ENCODE measurements at places on chromosomes 13 and 19. TPM values are rescaled to one million over a fixed set of nuclear protein-coding genes. Genes with fewer than 3 reads are reported as not detected.

CEACAM16 gene
- not detected for total RNA-seq

HDGFL2 gene
- 45.3 TPM for total RNA-seq

MIPEP gene
- 13.2 TPM for total RNA-seq

S1PR5 gene
- 3.8 TPM for total RNA-seq

TPTE2 gene
- total RNA-seq, result 0.28 TPM

PTPRH gene
- total RNA-seq, result 4.5 TPM

POP4 gene
- total RNA-seq, result 56.9 TPM

FNDC3A gene
- 79.9 TPM for total RNA-seq

PNMA8A gene
- 93.0 TPM for total RNA-seq

KLK4 gene
- total RNA-seq, result not detected

ZSCAN4 gene
- total RNA-seq, result not detected

KLHL1 gene
- 8.9 TPM for total RNA-seq

HIPK4 gene
- total RNA-seq, result 0.10 TPM

SLITRK1 gene
- 33.7 TPM for total RNA-seq

EHD2 gene
- 17.1 TPM for total RNA-seq

OR10H1 gene
- not detected for total RNA-seq

GAPDHS gene
- total RNA-seq, result not detected

ZNF112 gene
- 15.0 TPM for total RNA-seq

GDF15 gene
- 1.7 TPM for total RNA-seq

B3GLCT gene
- 30.9 TPM for total RNA-seq

ABCA7 gene
- total RNA-seq, result 14.5 TPM

ZNF556 gene
- 0.06 TPM for total RNA-seq

KCTD15 gene
- total RNA-seq, result 51.1 TPM

ZNF610 gene
- total RNA-seq, result 12.9 TPM

ZNF780B gene
- total RNA-seq, result 35.7 TPM

POSTN gene
- total RNA-seq, result 164 TPM

HPN gene
- total RNA-seq, result 0.20 TPM

ACOD1 gene
- total RNA-seq, result not detected

SLAIN1 gene
- total RNA-seq, result 175 TPM

DLEU7 gene
- 3.9 TPM for total RNA-seq

ARHGAP45 gene
- total RNA-seq, result 7.3 TPM

PIN1 gene
- total RNA-seq, result 124 TPM

IRGC gene
- not detected for total RNA-seq

CYP2F1 gene
- total RNA-seq, result not detected

REXO1 gene
- 5.7 TPM for total RNA-seq

KCNN1 gene
- total RNA-seq, result 14.0 TPM

NEK5 gene
- total RNA-seq, result 7.5 TPM

ZNF234 gene
- total RNA-seq, result 20.4 TPM

CCL25 gene
- total RNA-seq, result not detected

ZNF737 gene
- 48.5 TPM for total RNA-seq

ZNF649 gene
- 32.9 TPM for total RNA-seq

LILRA2 gene
- 0.99 TPM for total RNA-seq

NXNL1 gene
- not detected for total RNA-seq

ZNF416 gene
- 10.9 TPM for total RNA-seq

MBNL2 gene
- total RNA-seq, result 63.9 TPM

ZNF844 gene
- 24.2 TPM for total RNA-seq

PRR22 gene
- total RNA-seq, result 0.20 TPM

CLEC17A gene
- total RNA-seq, result 0.17 TPM

CGB2 gene
- total RNA-seq, result not detected

PLIN5 gene
- 4.0 TPM for total RNA-seq

NLRP4 gene
- not detected for total RNA-seq

KLK14 gene
- 0.11 TPM for total RNA-seq
